ENCODE measurements at places on chromosomes 7 and 10. TPM values are rescaled to one million over a fixed set of nuclear protein-coding genes. Genes with fewer than 3 reads are reported as not detected.

- no peaks in the 10 kb centered on the region for H3K27me3 ChIP-seq
- no peak for DNase-seq
- no peaks in the 10 kb centered on the region for H3K36me3 ChIP-seq
- no peaks in the 10 kb centered on the region for H3K4me1 ChIP-seq
- H3K27ac ChIP-seq: no peak overlapping the region
Observed at GRCh38 chr7:142319970-142320369, 62.1 kb upstream of the PRSS58 start.

DNA sequence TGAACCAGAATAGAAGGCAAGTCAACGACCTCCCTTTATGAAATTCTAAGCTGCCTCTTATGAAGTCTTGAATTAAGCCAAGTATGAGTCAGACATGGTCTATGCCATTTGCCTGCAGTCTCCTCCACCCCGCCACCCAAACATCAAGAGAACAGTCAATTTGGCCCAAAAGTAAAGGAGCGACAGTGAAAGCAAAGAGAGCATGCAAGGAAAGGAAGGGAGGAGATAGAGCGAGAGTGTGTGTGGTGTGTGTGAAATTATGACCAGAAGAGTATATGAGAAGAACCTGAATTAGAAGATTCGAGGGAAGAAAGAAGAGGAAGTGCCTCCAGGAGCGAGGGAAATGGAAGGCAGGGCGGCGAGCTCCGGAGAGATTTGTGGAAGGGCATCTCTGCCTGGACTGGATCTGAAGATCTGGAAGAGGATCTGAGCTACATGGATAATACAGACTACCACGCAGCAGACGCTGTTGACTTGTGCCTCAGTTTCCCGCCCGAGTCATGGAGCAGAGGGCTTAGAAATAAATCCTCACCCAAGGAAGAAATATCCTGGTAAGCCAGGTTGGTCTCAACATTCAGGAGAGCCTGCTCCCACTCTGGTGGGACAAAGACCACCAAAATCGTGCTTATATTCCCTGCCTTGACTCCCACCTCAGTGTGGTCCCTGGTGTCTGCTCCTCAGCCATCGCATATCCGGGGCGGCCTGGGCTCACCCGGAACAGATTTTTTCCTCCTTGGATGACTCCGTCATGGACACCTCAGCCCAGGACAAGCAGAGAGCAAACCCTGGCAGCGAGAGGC, 459 bp downstream of the ZDHHC6 start:
- no peaks in the 10 kb centered on the region for H3K4me1 ChIP-seq
- H3K27me3 ChIP-seq: no peaks in the 10 kb centered on the region
- H3K36me3 ChIP-seq: no peaks in the 10 kb centered on the region
- DNase-seq: no peak
- H3K4me3 ChIP-seq: peak overlapping the region; percentile 55

DNA sequence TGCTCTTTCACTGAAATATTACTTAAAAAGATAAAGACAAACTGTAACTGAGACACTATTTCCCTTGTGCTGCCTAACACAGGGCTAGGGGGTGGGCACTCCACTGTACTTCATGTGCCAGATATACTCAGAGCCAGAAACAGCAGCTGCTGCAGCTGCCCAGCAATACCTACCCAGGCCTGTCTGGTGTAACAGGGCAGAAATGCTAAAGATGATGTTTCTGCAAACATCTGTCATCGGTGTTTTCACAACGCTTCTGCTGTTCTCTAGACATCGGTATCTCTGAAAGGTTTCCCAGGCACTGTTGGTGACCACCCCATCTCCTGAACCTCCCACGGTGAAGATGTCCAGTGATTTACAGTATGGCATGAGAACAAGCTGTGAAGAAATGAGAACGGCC, 42.7 kb downstream of the LAMB1 start:
- peaks cover 4% of the 10 kb centered on the region for H3K4me1 ChIP-seq
- H3K27me3 ChIP-seq: no peaks in the 10 kb centered on the region
- DNase-seq: no peak
- no peak overlapping the region for H3K4me3 ChIP-seq
- H3K27ac ChIP-seq: peak overlapping the region; percentile 75

Gene HKDC1
- total RNA-seq: 0.27 TPM

Gene TRPV5
- total RNA-seq: not detected
